Stimulated activated CD8-positive, alpha-beta memory T cell treated with anti-CD3 and anti-CD28 coated beads, Interleukin-7, amount 100 ng/mL, for 1 hour (primary cell): ENCODE measurements at places on chromosomes 6 and 20.

GRCh38 chr6:52529311-52529710 lies 47.5 kb downstream of the TRAM2 start:
- DNase-seq, result no peak

- no peak for DNase-seq
Observed at GRCh38 chr6:44496665-44497369, 109.3 kb downstream of the CDC5L start.

DNA sequence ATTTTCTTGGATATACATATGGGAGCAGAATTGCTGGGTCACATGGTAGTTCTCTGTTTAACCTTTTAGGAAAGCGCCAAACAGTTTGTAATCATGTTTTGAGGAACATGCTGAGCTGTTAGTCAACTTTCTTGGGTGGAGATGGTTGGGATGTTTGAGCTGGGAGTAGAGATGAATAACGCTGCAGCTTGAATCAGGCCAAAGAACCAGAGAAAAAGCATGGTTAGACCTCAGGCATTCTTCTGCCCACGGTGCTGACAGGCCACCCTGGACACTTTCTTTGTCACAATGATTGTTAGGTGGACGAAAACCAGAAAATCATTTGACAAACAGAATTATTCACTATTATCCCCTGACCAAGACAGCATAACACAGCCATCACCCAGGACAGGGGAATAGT lies 66.8 kb downstream of the PRDM1 start:
- no peak for DNase-seq

DNA sequence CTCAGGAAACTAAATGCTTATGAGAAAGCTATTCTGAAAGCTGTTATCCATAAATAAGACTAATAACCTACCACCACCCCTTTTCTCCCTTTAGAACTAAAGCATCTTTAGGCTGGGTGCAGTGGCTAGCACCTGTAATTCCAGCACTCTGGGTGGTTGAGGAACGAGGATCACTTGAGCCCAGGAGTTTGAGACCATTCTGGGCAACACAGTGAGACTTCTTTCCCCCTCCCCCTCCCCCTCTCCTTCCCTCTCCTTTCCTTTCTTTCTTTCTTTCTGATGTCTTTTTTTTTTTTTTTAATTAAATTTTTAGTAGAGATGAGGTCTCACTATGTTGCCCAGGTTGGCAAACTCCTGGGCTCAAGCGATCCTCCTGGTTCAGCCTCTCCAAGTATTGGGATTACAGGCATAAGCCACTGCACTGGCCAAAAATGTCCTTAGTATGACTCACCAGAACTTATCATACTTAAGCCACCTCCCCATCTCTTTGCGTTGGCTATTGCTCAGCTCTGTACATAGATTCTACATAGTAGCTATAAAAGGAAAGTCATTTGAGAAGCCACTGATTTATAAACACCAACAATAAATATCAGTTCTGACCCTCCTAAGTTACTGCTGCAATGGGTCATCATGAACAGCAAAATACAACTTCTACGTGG lies 54.8 kb upstream of the SPDEF start:
- no peak for DNase-seq

DNA sequence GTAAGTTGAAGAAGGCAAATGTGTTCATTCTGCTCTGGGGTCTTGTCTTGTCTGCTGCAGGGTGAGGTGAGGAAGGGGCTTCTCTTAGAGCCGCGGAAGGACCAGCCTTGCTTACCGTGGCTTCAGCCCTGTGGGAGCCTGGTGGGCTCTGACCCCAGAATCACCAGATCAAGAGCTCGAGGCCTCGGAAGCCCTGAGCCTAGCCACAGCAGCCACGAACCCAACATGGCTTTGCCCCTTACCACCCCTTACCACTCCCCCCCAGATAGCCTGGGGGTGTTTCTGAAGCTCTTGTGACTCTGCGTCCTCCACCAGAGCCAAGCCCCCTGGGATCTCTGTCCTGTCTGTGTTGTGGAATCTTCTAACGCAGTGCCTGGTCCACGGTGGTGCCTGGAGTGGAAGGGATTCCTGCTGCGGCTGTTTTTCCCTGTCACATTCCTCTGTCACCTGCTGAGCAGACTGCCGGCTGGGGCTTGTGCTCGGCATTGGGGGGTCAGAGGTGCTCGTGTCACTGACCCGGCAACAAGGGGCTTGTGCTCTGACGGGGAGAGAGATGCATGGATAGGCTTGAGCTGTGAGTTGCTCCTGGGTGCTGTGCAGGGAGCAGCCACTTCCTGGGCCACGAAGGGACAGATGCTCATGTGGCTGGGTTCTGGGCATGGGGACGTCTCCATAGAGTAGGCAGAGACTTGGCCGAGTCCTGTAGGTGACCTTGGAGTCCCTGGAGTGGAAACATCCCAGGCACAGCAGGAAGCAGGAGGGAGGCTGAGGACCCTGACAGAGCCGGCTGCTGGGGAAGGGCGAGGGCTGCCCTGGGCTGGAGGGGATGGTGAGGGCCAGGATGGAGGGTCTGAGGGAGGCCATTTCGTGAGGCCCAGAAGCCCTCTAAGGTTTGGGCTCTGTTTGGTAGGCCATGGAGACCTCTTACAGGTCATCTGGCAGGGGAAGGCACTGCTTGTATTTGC lies 316.0 kb downstream of the QKI start:
- no peak for DNase-seq

GRCh38 chr6:100460650-100461204 lies 4.0 kb downstream of the SIM1 start:
- no peak for DNase-seq

- DNase-seq, result no peak
Observed at GRCh38 chr6:159093609-159094443, 49.0 kb upstream of the TAGAP start.

DNA sequence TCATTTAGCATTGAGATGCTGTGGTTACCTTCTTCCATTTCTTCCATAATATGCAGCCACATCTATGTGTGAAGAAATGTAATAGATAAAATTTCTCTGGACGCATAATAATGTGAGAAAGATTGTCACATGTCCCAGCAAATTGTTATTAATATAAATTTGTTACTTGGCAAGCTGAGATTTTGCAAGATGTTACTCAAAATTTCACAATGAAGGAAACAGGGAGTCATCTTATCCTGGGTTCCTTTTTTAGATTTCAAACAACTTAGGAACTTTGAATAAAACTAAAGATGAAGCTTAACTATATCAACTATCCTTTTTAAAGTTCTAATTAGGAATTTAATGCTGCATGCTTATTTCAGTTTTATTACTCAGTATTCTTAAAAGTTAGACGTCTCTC lies 3.6 kb downstream of the ESR1 start:
- no peak for DNase-seq

- DNase-seq, result no peak
Observed at GRCh38 chr6:89440200-89440599, 7.2 kb downstream of the ANKRD6 start.

- DNase-seq, result no peak
Observed at GRCh38 chr6:50849796-50850180, 31.1 kb downstream of the TFAP2B start.

GRCh38 chr20:62503401-62504178 lies 27.8 kb upstream of the GATA5 start:
- no peak for DNase-seq

GRCh38 chr6:25395731-25396130 lies 116.6 kb downstream of the CARMIL1 start:
- no peak for DNase-seq

DNA sequence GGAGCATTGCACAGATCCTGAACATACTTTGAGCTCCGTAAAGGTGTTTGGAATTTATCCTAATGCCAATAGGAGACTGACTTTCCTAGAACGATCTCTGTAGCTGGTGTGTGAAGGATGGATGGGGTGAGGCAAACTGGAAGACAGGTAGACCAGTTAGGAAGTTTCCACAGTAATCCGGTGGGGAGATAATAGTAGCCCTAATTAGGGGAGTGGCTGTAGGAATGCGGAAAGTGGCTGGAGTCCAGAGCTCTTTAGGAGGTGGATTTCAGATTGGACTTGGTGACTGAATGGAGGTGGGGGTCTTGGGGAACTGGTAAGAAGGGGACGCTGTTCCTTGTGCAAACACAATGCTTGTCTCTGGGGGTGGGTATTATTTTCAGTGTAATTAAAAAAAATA lies 146.3 kb downstream of the SOX4 start:
- DNase-seq, result no peak

DNA sequence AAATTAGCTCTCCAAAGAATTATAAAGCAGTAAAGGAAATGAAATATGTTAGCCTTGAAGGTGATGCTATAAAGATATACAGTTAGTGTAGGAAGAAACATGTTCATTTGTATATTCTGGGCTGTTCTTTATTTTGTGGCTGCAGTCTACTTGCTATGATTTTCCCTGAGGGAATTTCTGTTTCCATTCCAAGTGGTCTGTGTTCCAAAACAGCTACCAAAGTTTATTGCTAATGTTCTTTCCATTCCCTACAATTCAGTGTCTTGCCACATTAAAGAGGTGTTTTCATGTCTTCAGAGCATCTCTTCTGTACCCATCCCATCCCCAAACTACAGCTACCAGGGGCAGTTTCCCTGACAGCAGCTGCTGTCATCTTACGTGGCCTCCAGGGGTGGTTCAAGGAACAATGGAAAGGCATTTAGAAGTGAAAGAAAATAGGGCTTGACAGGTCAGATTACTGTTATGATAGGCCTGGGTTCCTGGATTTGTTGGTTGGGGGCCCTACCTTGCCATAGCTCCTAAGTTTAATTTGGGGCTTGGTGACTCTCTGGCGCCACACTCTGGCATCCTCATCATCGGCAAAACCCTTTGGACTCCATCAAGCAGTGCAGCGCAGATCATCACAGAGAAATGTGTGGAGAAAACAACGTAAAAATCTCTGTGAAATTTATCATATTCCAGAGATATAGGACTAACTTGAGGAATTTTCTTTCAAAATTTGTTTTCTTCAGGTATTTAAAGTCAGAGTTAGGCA lies 33.8 kb upstream of the AIG1 start:
- peak; percentile 26 for DNase-seq

GRCh38 chr20:8661229-8661952 lies 407.5 kb upstream of the PLCB4 start:
- DNase-seq, result no peak

DNA sequence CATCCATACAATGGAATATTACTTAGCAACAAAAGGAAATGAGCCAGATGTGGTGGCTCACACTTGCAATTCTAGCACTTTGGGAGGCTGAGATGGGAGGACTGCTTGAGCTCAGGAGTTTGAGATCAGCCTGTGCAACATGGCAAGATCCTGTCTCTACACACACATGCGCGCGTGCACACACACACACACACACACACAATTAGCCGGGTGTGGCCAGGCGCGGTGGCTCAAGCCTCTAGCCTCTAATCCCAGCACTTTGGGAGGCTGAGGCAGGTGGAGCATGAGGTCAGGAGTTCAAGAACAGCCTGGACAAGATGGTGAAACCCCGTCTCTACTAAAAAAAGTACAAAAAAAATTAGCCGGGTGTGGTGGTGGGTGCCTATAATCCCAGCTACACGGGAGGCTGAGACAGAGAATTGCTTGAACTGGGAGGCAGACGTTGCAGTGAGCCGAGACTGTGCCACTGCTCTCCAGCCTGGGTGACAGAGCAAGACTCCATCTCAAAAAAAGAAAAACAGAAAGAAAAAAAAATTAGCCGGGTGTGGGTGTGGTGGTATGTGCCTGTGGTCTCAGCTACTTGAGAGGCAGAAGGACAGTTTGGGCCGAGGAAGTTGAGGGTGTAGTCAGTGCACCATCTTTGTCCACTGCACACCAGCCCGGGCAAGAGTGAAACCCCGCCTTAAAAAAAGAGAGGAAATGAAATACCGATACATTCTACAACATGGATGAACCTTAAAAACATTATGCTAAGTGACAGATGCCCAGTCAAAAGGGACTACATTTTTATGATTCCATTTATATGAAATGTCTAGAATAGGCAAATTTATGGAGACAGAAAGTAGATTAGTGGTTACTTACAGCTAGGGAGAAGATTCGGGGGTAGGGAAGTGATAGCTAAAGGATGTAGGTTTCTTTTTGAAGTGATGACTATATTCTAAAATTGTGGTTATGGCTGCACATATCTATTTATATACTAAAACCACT lies 52.5 kb downstream of the RBL1 start:
- DNase-seq, result no peak

GRCh38 chr20:62628691-62629090 lies 13.6 kb upstream of the SLCO4A1 start:
- no peak for DNase-seq

DNA sequence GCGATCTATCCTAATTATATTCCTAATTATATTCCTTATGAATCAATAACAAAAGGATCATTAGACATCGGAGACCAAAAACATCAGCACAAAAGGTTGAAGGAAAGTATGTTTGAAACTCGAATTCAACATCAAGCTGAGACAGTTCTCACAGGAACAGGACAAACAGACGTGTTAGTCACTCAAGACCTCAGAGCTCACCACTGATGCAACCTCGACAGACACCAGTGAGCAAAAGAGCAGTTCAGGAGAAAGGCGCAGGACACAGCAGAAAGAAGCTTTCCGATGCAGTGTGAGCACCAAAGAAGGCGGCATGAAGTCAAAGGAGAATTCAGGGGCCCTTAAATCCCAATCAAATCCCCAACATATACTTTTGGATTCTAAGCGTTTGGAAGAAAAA lies 6.3 kb upstream of the RAMACL start:
- DNase-seq, result no peak

DNA sequence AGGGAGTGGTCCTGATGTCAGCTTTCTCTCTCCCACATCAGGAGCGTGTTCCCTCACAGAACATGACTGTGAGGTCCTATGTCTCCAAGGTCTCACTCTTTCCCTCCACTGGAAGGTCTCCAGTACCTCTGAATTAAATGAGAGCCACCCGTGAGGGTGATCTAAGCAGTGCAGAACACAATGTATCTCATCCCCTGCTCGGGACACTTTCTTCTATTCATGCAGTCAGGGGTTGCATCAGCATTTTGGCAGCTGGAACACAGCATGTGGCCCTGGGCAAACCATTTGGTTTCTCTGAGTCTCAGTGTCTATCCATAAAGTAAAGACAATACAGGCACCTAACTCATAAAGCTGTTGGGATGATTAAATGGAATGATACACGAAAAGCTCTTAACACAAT lies 34.2 kb downstream of the MAFB start:
- no peak for DNase-seq

GRCh38 chr6:129929433-129929832 lies 68.3 kb upstream of the TMEM244 start:
- DNase-seq, result no peak

GRCh38 chr6:10271982-10272381 lies 142.9 kb downstream of the TFAP2A start:
- DNase-seq, result no peak

- no peak for DNase-seq
Observed at GRCh38 chr6:45488269-45488668, 110.5 kb upstream of the SUPT3H start.

DNA sequence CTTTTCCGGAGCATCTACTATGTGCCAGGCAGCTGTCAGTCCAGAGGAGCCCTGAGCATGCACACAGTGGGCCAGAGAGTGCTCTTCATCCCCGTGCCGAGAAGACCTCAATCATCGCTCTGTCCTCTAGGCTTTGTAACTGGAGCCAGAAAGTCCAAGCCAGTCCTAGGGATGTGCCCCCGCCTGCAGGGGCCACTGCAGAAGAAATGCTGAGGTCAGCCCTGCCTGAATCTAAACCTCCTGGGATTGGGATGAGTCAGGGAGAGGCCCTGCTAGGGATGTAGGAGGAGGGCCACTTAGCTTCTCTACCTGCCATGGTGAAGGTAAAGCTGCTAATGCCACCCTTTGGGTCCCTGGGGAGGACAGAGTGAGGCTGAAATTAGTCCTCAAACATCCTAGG lies 146.8 kb downstream of the CDC5L start:
- DNase-seq, result no peak
